Posterior vena cava (tissue), 2 donors: ENCODE measurements at places on chromosomes 1 and 21. TPM values are rescaled to one million over a fixed set of nuclear protein-coding genes. Genes with fewer than 3 reads are reported as not detected.

The NCAM2 gene
- 5.5 TPM for total RNA-seq

The NGF gene
- 5.1 TPM for total RNA-seq

The LORICRIN gene
- not detected for total RNA-seq

The FAM151A gene
- not detected for total RNA-seq

The BRDT gene
- not detected for total RNA-seq

The GBP7 gene
- total RNA-seq = not detected

The MMEL1 gene
- 1.8 TPM for total RNA-seq

The FCAMR gene
- total RNA-seq = not detected

The PCAT6 gene
- total RNA-seq = 1.2 TPM

The PDE9A gene
- 5.6 TPM for total RNA-seq

The VAMP3 gene
- 119 TPM for total RNA-seq

The CLDN17 gene
- total RNA-seq = not detected

The DISP1 gene
- total RNA-seq = 8.0 TPM

The AMY1B gene
- not detected for total RNA-seq

The FAAH gene
- 2.4 TPM for total RNA-seq

The PADI2 gene
- total RNA-seq = 1.00 TPM
